Regular cardiac myocyte (primary cell): ENCODE measurements at places on chromosomes 1 and 21. TPM values are rescaled to one million over a fixed set of nuclear protein-coding genes. Genes with fewer than 3 reads are reported as not detected.

The PADI1 gene
- under 0.01 and 0.28 TPM in 2 replicates for total RNA-seq

The GBP4 gene
- total RNA-seq: 1.1 and 2.3 TPM in 2 replicates

The NBPF10 gene
- total RNA-seq: 2.5 and 3.1 TPM in 2 replicates

The SYCP1 gene
- not detected in 2 replicates for total RNA-seq

The SZRD1 gene
- total RNA-seq: 13.5 and 48.9 TPM in 2 replicates

The DLGAP3 gene
- under 0.01 TPM in 1 of 2 replicates, not detected in the other for total RNA-seq

The HSF2BP gene
- total RNA-seq: 0.96 and 2.5 TPM in 2 replicates

The TESK2 gene
- 0.96 and 2.5 TPM in 2 replicates for total RNA-seq

The C1orf167 gene
- total RNA-seq: not detected in 2 replicates

The LMOD1 gene
- 3.1 and 25.7 TPM in 2 replicates for total RNA-seq

The UBE2U gene
- not detected in 2 replicates for total RNA-seq

The DENND2D gene
- total RNA-seq: 2.1 and 10.7 TPM in 2 replicates

The C1orf94 gene
- not detected in 2 replicates for total RNA-seq

The CLCNKA gene
- not detected in 2 replicates for total RNA-seq

The PROX1 gene
- 0.28 and 0.38 TPM in 2 replicates for total RNA-seq

The RNU1-4 gene
- under 0.01 TPM in 2 replicates for total RNA-seq

The RHBG gene
- not detected in 2 replicates for total RNA-seq

The AMY2A gene
- total RNA-seq: not detected in 2 replicates

The OR2M3 gene
- not detected in 2 replicates for total RNA-seq

The FOXO6 gene
- total RNA-seq: under 0.01 TPM in 1 of 2 replicates, not detected in the other

The LYPD8 gene
- total RNA-seq: 0.28 TPM in 1 of 2 replicates, not detected in the other
